ENCODE measurements at places on chromosomes 11 and 22. TPM values are rescaled to one million over a fixed set of nuclear protein-coding genes. Genes with fewer than 3 reads are reported as not detected.

- H3K36me3 ChIP-seq: peaks cover 4% of the 10 kb centered on the region
- no peak overlapping the region for H3K4me3 ChIP-seq
- no peak for DNase-seq
- H3K4me1 ChIP-seq: peaks cover 22% of the 10 kb centered on the region
- no peaks in the 10 kb centered on the region for H3K27me3 ChIP-seq
Measured at GRCh38 chr11:72759468-72759985, 7.3 kb upstream of the ARAP1 start.

GRCh38 chr22:17587629-17588028 is 24.3 kb downstream of the SLC25A18 start:
- DNase-seq: no peak
- no peak overlapping the region for H3K27ac ChIP-seq
- peaks cover 20% of the 10 kb centered on the region for H3K36me3 ChIP-seq
- no peaks in the 10 kb centered on the region for H3K4me1 ChIP-seq
- no peaks in the 10 kb centered on the region for H3K27me3 ChIP-seq
- H3K4me3 ChIP-seq: no peak overlapping the region

PHOX2A gene
- not detected for total RNA-seq

ACTN3 gene
- total RNA-seq: 0.07 TPM

DNA sequence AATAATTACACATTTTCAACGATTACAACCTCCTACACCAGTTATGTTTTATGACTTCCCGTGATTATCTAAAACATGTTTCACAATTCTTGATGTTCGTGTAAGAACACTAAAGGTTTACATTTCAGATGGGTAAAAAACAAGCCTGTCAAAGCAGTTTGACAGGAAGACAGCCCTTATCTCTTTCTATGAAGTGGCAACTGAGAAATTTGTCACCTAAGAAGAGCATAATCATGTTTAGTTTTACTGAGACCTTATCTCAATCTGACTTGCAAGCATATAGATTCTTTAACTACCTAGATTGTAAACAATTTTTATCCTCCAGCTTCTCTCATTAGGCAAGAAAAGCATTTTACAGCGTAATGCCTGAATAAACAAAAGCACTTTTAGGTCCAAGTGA is 218.4 kb upstream of the ZBED5 start:
- no peak for DNase-seq
- H3K4me3 ChIP-seq: no peak overlapping the region
- H3K27me3 ChIP-seq: peaks cover 4% of the 10 kb centered on the region
- no peak overlapping the region for H3K27ac ChIP-seq
- H3K4me1 ChIP-seq: no peaks in the 10 kb centered on the region
